Karpas-422 (cell line): ENCODE measurements at places on chromosomes 7 and 10. TPM values are rescaled to one million over a fixed set of nuclear protein-coding genes. Genes with fewer than 3 reads are reported as not detected.

The MEPCE gene
- total RNA-seq: 28.4 and 40.4 TPM in 2 replicates

The TMEM254 gene
- 14.1 and 36.9 TPM in 2 replicates for total RNA-seq

The ACSM6 gene
- not detected in 2 replicates for total RNA-seq

The ARHGEF5 gene
- total RNA-seq: not detected in 2 replicates

The NHLRC2 gene
- total RNA-seq: 14.7 and 21.9 TPM in 2 replicates

The SLC26A5 gene
- not detected in 2 replicates for total RNA-seq

The IFIT1B gene
- total RNA-seq: 0.78 TPM in 1 of 2 replicates, not detected in the other

The BTBD16 gene
- total RNA-seq: not detected in 2 replicates

The HSPB1 gene
- total RNA-seq: 5.2 and 17.7 TPM in 2 replicates

The PAX4 gene
- total RNA-seq: not detected in 2 replicates

The KIAA1217 gene
- not detected in 2 replicates for total RNA-seq

The LIPK gene
- total RNA-seq: not detected in 2 replicates

The NRF1 gene
- 20.1 and 22.5 TPM in 2 replicates for total RNA-seq

The STRIP2 gene
- total RNA-seq: 0.15 and 0.22 TPM in 2 replicates

The VWDE gene
- total RNA-seq: not detected in 2 replicates

The PRF1 gene
- total RNA-seq: 0.26 and 1.5 TPM in 2 replicates

The C10orf67 gene
- total RNA-seq: not detected in 2 replicates

The AFAP1L2 gene
- total RNA-seq: 2.0 and 4.4 TPM in 2 replicates

The GFRA1 gene
- not detected in 2 replicates for total RNA-seq

The AIMP2 gene
- 97.2 and 106 TPM in 2 replicates for total RNA-seq

The CISD1 gene
- 35.8 and 74.1 TPM in 2 replicates for total RNA-seq

The GPC2 gene
- total RNA-seq: 1.9 and 5.3 TPM in 2 replicates

The PPP1R17 gene
- 0.22 and 7.9 TPM in 2 replicates for total RNA-seq

The RELN gene
- not detected in 2 replicates for total RNA-seq

The VTI1A gene
- total RNA-seq: 61.2 and 61.7 TPM in 2 replicates

The GPR26 gene
- not detected in 2 replicates for total RNA-seq

The PLAC9 gene
- total RNA-seq: not detected in 2 replicates

The CLDN4 gene
- not detected in 2 replicates for total RNA-seq

The DGKI gene
- total RNA-seq: not detected in 2 replicates

The PPP1R3C gene
- not detected in 2 replicates for total RNA-seq

The C10orf105 gene
- total RNA-seq: not detected in 2 replicates

The MAT1A gene
- total RNA-seq: not detected in 2 replicates

The ARHGEF35 gene
- 0.30 and 0.36 TPM in 2 replicates for total RNA-seq

The SLC35B4 gene
- total RNA-seq: 10.5 and 15.7 TPM in 2 replicates

The CRHR2 gene
- not detected in 2 replicates for total RNA-seq

The CCDC3 gene
- 1.4 and 2.9 TPM in 2 replicates for total RNA-seq

The RPEL1 gene
- total RNA-seq: not detected in 2 replicates

The XRCC2 gene
- total RNA-seq: 5.9 and 7.7 TPM in 2 replicates

The SPDYE1 gene
- not detected in 2 replicates for total RNA-seq

The EXOC4 gene
- total RNA-seq: 111 and 118 TPM in 2 replicates

The UCMA gene
- 0.63 TPM in 1 of 2 replicates, not detected in the other for total RNA-seq

The WASHC2C gene
- 30.7 and 30.9 TPM in 2 replicates for total RNA-seq

The LRRD1 gene
- total RNA-seq: not detected in 2 replicates

The NUTM2A gene
- 0.14 and 0.26 TPM in 2 replicates for total RNA-seq

The HYAL4 gene
- not detected in 2 replicates for total RNA-seq

The LIPM gene
- not detected in 2 replicates for total RNA-seq

The SYNPO2L gene
- not detected in 2 replicates for total RNA-seq

The FRMD4A gene
- not detected in 2 replicates for total RNA-seq

The LLCFC1 gene
- not detected in 2 replicates for total RNA-seq

The PRPF18 gene
- 22.7 and 23.2 TPM in 2 replicates for total RNA-seq

The PLXNA4 gene
- 0.29 and 0.48 TPM in 2 replicates for total RNA-seq

The WEE2 gene
- 0.04 TPM in 1 of 2 replicates, not detected in the other for total RNA-seq

The SORCS3 gene
- total RNA-seq: not detected in 2 replicates

The MRC1 gene
- 0.04 TPM in 1 of 2 replicates, not detected in the other for total RNA-seq
